ENCODE measurements at places on chromosomes 5 and 9.

DNA sequence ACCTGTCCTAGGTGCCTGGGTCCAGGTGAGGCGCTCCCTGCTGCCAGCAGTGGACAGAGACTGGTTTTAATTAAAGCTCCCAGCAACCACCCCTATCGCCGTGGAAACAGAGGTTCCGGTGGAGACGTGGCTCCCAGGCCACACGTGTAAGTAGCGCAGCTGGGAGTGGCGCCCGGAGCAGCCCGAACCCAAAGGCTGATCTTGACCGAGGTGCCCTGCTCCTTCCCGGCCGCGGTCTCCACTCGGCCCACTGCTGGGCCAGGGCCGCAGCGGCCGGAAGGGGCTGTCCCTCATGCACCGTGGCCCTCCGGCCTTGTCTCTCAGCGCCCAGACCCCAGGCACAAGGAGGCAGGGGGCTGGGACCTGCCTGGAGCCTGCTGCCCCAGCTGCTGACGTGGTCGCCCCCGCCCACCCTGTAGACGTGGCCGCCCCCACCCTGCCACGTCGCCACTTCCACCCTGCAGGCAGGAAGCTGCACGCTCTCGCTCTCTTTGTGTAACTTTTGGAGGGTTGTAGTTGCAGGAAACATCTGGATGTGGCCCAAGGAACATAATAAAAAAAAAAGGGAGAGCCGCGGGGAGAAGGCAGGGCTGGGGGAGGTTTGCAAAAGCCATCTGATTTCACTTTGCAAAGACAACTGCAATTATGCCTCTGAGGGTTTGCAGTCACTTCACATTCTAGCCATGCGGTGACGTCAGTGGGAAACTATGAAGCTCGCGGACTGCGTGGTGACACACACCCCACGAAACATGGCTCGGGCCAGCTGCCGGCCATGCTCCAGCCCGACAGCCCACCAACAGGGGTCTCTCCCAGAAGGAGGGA lies 129.9 kb downstream of the RXRA start:
- DNase-seq, result no peak

- no peak for DNase-seq
Observed at GRCh38 chr5:157464519-157465171, 4.6 kb downstream of the NIPAL4 start.

- no peak for DNase-seq
Observed at GRCh38 chr5:82351754-82352145, 73.6 kb upstream of the RPS23 start.

- DNase-seq, result no peak
Observed at GRCh38 chr5:15367489-15367888, 132.5 kb upstream of the FBXL7 start.

DNA sequence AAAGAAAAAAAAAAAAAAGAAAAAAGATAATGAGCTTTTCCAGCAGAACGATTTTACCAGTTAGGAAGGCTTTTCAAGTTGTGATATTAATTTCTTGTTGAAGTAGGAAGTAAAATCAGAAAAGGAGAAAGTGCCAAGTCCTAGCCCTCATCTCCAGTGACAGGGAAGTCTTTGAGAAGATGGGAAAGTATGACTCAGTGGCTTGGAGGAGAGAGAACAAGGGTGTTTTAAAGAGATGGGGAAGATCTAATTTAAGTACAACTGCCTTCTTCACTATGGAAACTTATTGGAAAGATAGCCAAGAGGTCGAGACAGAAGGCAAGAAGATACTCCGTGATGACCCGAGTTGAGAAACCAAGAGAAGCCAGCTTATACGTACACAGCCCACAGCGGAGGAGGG lies 22.6 kb downstream of the FGF1 start:
- DNase-seq, result no peak

GRCh38 chr5:3384531-3384930 lies 211.1 kb upstream of the IRX1 start:
- no peak for DNase-seq

DNA sequence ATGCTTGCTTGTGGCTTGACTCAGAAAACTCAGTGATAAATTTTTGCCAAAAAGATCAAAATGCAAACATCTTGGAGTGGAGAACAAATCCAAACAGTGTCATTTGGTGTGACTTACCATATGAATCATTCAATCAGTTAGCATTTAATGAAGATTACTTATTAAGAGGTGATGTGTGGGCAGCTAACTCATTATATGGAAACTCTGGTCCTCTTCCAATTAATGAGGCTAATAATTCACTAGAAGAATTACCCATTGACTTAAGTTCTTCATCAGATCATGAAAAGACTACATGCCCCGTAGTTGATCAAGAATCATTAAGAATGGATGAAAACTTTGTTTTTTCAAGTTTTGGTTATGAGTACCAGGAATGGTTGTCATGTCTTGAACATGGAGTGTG lies 141.8 kb downstream of the UNC13B start:
- DNase-seq, result no peak
